IMR-90 (cell line): ENCODE measurements at places on chromosomes 7 and 10. TPM values are rescaled to one million over a fixed set of nuclear protein-coding genes. Genes with fewer than 3 reads are reported as not detected.

ASZ1 gene
- total RNA-seq = not detected in 2 replicates

ABCB4 gene
- total RNA-seq = not detected in 2 replicates

MYOZ1 gene
- total RNA-seq = under 0.01 and 0.18 TPM in 2 replicates

WAPL gene
- 31.7 and 49.4 TPM in 2 replicates for total RNA-seq

RELN gene
- 19.4 and 23.7 TPM in 2 replicates for total RNA-seq

HYAL4 gene
- not detected in 2 replicates for total RNA-seq

GIMAP6 gene
- not detected in 2 replicates for total RNA-seq

ANKRD61 gene
- under 0.01 and 0.36 TPM in 2 replicates for total RNA-seq

TMEM178B gene
- total RNA-seq = under 0.01 TPM in 2 replicates

LMOD2 gene
- not detected in 2 replicates for total RNA-seq

CHST3 gene
- total RNA-seq = 9.0 and 10.6 TPM in 2 replicates

PGAM2 gene
- not detected in 2 replicates for total RNA-seq

DNA sequence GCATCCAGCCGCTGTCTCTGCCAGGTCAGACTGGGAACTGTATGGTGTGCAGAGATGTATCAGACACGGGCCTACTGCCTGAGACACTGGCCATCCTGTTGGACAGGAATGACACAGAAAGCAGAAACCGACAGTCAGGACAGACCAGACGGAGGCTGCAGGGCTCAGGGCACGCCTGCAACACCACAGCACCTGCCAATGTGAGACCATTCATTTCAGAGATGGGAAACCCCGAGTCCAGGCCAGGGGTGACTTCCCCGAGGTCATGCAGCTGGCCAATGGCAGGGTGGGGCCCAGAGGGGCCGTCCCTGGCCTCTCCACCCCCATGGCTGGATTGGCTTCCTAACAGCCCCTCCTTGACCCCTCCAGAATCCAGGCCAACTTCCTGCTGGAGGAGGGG, 34.7 kb downstream of the GRID1 start:
- H3K4me1 ChIP-seq = no peaks in the 10 kb centered on the region
- no peaks in the 10 kb centered on the region for H3K36me3 ChIP-seq
- no peak for DNase-seq
- H3K27ac ChIP-seq = no peak overlapping the region
- no peak overlapping the region for H3K4me3 ChIP-seq

DNA sequence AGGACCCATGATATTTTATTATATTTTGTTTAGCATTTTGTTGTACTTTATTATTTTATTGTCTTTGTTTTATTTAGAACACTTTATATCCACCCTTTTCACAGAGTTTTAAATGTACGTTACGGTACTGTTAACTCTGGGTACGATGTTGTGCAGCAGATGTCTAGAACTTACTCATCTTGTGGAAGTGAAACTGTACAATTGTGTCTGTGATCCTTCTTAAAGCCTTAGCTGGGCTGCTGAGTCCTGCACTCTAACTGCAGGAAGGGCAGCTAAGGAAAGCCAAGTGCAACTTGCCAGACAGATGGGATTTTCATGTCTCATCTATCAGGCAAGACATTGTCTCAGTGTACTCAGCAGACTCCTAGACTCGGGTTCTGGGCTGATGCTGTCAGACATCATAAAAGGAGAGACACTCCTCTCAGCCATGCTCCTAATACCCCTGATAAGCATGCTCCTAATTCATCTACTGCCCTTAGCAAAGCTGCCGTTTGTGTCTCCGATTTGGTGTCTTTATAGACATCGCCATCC, 14.6 kb upstream of the INSYN2A start:
- no peak for DNase-seq
- no peaks in the 10 kb centered on the region for H3K4me1 ChIP-seq

DNA sequence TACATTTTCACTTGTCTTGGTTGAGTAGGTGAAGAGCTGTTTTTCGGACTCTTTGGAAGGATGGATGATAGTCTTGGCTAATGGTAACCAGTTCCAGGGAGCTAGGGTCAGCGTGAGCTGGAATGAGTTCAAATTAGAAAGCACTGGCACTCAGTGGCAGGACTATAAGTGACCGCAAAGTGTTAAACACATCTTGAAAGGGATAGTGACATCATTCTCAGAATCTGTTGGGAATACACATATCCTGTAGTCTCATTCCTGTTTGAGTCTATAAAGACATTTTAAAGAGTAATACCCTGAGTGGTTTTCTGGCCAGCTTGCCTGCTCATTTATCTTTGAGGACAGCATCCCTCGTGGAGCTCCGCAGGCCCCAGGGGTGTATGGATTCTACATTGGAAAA, 56.7 kb upstream of the TMEM248 start:
- H3K27me3 ChIP-seq = no peaks in the 10 kb centered on the region
- peaks cover 3% of the 10 kb centered on the region for H3K4me1 ChIP-seq
- no peak for DNase-seq
- H3K36me3 ChIP-seq = no peaks in the 10 kb centered on the region; the same call in 1 of the 2 replicates
- no peak overlapping the region for H3K4me3 ChIP-seq

DNA sequence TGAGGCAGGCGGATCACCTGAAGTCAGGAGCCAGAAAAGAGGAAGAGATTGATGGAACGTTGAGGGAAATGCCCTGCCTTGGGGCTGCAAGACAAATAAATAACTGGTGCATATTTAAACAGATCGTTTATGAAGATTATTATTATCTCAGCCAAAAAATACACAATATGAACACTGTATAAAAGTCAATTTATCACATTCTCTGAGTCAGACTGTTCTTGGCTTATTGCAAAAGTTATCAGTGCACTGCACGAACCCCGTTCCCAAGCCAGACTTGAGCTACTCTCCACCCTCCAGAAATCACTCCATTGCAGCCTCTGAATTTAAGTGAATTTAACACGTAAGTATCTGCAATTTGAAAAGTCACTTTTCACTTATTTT, 1.6 kb downstream of the DNMBP start:
- no peaks in the 10 kb centered on the region for H3K27me3 ChIP-seq
- H3K27ac ChIP-seq = peak overlapping the region; percentile 50; the same call in 1 of the 2 replicates
- peak; percentile 84 for DNase-seq
- no peaks in the 10 kb centered on the region for H3K36me3 ChIP-seq
- H3K4me1 ChIP-seq = peaks cover 15% of the 10 kb centered on the region

DNA sequence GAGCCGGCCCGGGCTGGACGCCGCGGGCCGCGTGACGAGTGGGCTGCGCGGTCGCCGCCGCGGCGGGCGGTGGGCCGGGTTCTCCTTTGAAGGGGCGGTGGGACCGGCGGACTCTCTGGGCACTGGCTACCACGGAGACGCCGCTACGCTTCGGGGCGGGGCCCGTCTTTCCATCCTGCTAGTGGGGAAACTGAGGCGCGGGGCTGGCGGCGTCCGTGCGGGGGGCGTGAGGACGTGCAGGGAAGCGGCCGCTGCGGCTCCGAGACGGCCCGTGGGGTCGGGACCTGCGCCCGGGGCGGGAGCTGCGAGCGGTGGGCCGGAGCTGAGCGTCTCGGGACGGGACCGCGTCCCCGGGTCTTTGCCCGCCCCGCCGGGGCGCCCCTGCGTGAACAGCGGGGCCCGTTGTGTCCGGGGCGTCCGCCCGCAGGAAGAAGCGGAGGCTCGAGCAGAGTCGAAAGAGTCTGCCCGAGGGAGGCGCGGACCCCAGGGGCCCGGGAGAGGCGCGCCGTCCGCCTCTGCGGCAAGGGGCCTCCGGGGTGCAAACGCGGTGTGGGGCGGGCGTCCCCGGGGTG, 548 bp upstream of the BNIP3 start:
- H3K4me1 ChIP-seq = peaks cover 12% of the 10 kb centered on the region
- H3K27ac ChIP-seq = peak overlapping the region; percentile 81
- no peaks in the 10 kb centered on the region for H3K27me3 ChIP-seq
- peak overlapping the region; percentile 78 for H3K4me3 ChIP-seq

- H3K27me3 ChIP-seq = no peaks in the 10 kb centered on the region
- no peaks in the 10 kb centered on the region for H3K36me3 ChIP-seq
- no peak for DNase-seq
Observed at GRCh38 chr7:2325162-2325561, 10.9 kb upstream of the SNX8 start.

DNA sequence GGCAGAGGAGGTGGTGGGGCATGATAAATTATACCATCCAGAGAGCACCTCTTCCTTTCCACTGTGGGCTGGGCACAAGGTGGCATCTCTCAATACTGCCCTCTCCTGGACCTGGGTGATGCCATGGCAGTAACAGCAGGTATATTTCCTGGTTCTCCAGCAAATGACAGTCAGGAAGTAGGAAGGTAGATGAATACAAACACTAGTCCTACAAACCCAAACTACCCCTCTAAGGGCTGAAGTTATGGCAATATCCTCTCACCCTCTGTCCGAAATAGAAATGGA, 1004.9 kb downstream of the KCNMA1 start:
- H3K27ac ChIP-seq = no peak overlapping the region
- H3K4me1 ChIP-seq = no peaks in the 10 kb centered on the region
- no peak for DNase-seq
- H3K36me3 ChIP-seq = no peaks in the 10 kb centered on the region

GRCh38 chr10:133458710-133459453, 5.1 kb downstream of the SCART1 start:
- DNase-seq = peak; percentile 8
- no peak overlapping the region for H3K4me3 ChIP-seq
- H3K4me1 ChIP-seq = no peaks in the 10 kb centered on the region
- no peaks in the 10 kb centered on the region for H3K36me3 ChIP-seq
- no peaks in the 10 kb centered on the region for H3K27me3 ChIP-seq
- no peak overlapping the region for H3K27ac ChIP-seq

- no peak for DNase-seq
- no peaks in the 10 kb centered on the region for H3K4me1 ChIP-seq
- no peaks in the 10 kb centered on the region for H3K36me3 ChIP-seq
- H3K4me3 ChIP-seq = no peak overlapping the region
- no peaks in the 10 kb centered on the region; the same call in 1 of the 2 replicates for H3K27me3 ChIP-seq
Observed at GRCh38 chr7:574661-575395, 55.2 kb upstream of the PDGFA start.

GRCh38 chr7:27551803-27552400, 110.8 kb downstream of the HIBADH start:
- H3K4me3 ChIP-seq = no peak overlapping the region
- H3K27ac ChIP-seq = no peak overlapping the region
- H3K36me3 ChIP-seq = no peaks in the 10 kb centered on the region
- no peaks in the 10 kb centered on the region for H3K27me3 ChIP-seq

DNA sequence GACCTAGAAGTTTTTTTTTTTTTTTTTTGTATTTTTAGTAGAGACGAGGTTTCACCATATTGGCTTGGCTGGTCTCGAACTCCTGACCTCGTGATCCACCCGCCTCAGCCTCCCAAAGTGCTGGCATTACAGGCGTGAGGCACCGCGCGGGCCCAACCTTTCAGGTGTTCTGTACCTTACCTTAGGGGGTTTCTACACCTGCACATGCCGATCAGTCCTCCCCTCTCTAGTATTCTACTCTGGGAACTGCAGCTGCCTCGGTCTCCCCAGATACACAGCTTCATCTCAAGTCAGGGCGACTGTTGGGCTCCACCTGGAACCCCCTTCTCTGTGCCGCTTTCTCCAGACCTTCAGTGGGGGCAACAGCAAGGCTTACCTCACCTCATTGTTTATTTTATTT, 79.9 kb downstream of the TACC2 start:
- no peak overlapping the region for H3K4me3 ChIP-seq
- no peaks in the 10 kb centered on the region for H3K4me1 ChIP-seq

DNA sequence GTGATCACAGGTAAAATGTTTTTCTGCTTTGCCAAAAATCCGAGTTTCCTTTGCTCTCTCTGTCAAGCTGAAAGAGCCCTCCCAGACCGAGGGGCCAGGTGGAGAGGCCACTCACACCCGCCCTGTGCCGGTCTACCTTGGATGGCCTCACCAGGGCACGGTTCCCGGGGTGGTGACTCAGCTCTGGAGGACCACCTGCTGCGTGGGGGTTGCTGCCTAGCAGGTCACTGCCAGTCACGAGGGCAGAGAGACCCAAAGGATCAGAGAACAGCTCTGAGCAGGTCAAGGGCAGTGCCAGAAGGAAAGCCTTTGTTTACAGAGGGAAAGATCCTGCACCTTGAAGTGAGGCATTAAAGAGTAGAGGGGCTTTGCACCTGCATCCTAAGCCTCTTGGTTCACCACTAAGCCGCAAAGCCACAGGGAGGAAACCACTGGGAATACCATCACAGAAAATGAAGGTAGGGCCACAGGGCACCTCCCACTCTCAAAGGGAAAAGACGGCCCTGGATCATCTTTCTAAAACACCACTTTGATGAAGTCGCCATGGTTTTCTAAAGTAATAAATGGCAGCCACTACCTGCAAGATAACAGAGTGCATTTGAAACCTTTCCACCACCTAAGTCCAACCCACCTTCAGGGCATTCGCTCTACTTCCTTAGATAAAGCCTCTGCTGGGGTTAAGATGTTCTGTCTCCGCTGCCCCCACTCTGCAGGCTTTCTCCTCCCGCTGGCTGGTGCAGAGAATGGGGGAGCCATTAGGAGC, 160.3 kb upstream of the KLF14 start:
- DNase-seq = peak; percentile 78
- no peaks in the 10 kb centered on the region for H3K27me3 ChIP-seq
- peaks cover 48% of the 10 kb centered on the region for H3K4me1 ChIP-seq
- peak overlapping the region; percentile 72 for H3K27ac ChIP-seq

- no peak for DNase-seq
- peaks cover 8% of the 10 kb centered on the region for H3K4me1 ChIP-seq
- H3K4me3 ChIP-seq = no peak overlapping the region
- H3K27me3 ChIP-seq = no peaks in the 10 kb centered on the region
Observed at GRCh38 chr7:6284461-6285360, 12.3 kb upstream of the CYTH3 start.

- peak overlapping the region; percentile 91 for H3K4me3 ChIP-seq
- peaks cover 10% of the 10 kb centered on the region for H3K36me3 ChIP-seq
- H3K27me3 ChIP-seq = no peaks in the 10 kb centered on the region
- H3K4me1 ChIP-seq = peaks cover 9% of the 10 kb centered on the region
- peak overlapping the region; percentile 100 for H3K27ac ChIP-seq
- peak; percentile 47 for DNase-seq
Observed at GRCh38 chr7:4682621-4683042, 537 bp downstream of the FOXK1 start.

DNA sequence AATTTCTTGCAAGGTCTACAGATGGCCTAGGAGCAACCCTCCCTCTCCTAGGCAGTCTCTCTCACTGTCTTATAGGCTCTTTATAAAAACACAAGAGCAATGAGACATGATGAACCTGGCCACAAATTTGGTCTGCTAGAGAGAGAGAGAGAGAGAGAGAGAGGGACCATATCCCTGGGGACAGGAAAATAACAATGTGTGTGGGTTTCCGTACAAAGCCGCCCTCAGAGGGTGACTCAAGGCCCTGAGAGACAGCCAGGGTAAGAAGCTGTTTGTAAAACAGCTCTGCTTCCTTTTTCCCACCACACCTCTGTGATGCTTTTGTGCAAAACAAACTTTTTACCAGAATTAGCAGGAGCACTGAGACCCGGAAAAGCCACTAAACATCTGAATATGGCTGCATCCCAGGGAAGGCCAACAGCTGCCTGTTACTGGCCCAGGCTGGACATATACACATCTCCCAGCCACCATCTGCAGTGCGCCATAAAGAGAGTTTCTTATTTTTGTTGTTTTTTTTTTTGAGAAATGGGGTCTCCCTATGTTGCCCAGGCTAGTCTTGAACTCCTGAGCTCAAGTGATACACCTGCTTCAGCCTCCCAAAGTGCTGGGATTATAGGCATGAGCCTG, 18.4 kb downstream of the GIMAP5 start:
- DNase-seq = no peak
- no peaks in the 10 kb centered on the region for H3K27me3 ChIP-seq
- no peaks in the 10 kb centered on the region for H3K36me3 ChIP-seq
- no peak overlapping the region for H3K27ac ChIP-seq

GRCh38 chr7:87342231-87342630, 3.2 kb upstream of the CROT start:
- no peak overlapping the region for H3K4me3 ChIP-seq
- DNase-seq = no peak
- H3K4me1 ChIP-seq = peaks cover 7% of the 10 kb centered on the region
- H3K27ac ChIP-seq = no peak overlapping the region
- no peaks in the 10 kb centered on the region for H3K27me3 ChIP-seq

- no peak overlapping the region for H3K27ac ChIP-seq
- no peaks in the 10 kb centered on the region for H3K4me1 ChIP-seq
- H3K4me3 ChIP-seq = no peak overlapping the region
- no peaks in the 10 kb centered on the region for H3K36me3 ChIP-seq
- DNase-seq = no peak
Observed at GRCh38 chr7:113392841-113393540, 274.6 kb upstream of the SMIM30 start.
